ENCODE measurements at places on chromosomes 4 and X.

DNA sequence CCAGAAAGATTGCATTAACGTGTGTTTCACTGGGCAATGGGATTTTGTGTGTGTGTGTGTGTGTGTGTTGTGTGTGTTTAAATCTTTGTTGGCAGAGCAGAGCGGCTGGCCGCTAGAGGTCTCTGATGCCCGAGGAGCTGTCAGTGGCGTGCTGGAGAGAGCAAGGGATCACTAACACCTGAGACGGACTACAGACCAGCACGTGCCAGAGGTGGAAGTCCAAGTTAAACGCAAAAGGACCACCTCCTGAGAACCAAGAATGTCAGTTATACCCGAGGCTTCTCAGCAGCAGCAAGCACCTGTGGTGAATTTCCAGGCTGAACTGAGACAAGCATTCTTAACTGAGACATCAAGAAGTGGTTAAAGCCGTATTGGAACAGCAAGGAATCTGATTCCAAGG is 9.0 kb upstream of the SLC25A14 start:
- DNase-seq = no peak

- no peak for DNase-seq
Observed at GRCh38 chr4:42607011-42607726, 49.7 kb downstream of the ATP8A1 start.

GRCh38 chr4:7933651-7934510 is 5.8 kb downstream of the AFAP1 start:
- no peak for DNase-seq

DNA sequence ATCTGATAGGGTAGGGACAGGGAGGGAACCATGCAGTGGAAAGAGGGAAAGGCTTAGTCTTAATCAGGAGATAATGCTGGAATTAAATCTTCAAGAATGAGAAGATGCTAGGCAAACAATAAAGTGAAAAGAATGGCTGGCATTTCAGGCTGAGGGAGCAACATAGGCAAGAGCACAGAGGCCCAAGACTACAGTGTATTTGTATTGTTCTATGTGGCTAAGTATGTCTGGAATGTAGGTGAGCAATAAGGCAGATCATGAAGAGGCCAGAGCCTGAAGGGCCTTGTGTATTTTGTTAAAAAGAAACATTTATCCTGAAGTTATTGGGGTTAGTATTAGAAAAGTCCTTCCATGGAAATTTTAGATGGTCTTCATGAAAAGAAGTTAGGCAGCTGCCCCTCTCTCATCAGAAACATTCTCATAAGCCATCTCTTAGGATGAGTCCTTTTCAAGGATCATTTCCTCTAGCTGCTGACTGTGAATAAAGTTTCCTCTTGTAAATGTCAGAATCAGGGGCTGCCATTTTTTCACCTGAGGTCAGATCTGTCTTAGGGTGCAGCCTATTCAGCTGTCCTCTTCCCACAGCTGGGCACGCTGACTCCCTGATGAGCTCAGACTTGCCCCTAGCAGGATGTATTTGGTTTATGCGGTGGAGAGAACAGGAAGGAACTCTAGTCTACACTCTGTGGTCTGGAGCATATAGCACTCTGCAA is 46.3 kb downstream of the ATP10D start:
- peak; percentile 5 for DNase-seq

- DNase-seq = no peak
Observed at GRCh38 chr4:14787221-14787620, 215.1 kb upstream of the CPEB2 start.

GRCh38 chrX:39890807-39891206 is 207.0 kb downstream of the BCOR start:
- DNase-seq = no peak

- DNase-seq = no peak
Observed at GRCh38 chr4:98728433-98728832, 70.0 kb upstream of the TSPAN5 start.

- no peak for DNase-seq
Observed at GRCh38 chr4:115229873-115230272, 116.5 kb upstream of the NDST4 start.

GRCh38 chr4:117481742-117482141 is 396.4 kb upstream of the TRAM1L1 start:
- no peak for DNase-seq

DNA sequence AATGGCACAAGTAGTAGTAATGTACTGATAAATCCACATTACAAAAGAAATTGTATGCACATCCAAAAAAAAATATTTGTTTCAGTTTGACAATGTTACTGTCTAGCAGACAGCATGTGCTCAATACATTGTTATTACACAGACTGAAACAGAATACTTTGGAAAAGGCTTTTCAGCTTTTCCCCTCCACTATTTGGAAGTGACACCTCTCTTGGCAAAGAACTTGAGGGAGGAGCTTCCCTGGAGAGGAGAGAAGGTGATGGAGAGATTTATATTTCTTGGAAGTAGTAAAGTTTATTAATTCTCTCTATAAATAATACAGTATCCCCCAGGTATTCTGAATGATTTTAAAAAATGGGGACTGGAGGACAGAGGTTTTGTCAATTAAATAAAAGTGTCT is 131.8 kb downstream of the SCFD2 start:
- no peak for DNase-seq

DNA sequence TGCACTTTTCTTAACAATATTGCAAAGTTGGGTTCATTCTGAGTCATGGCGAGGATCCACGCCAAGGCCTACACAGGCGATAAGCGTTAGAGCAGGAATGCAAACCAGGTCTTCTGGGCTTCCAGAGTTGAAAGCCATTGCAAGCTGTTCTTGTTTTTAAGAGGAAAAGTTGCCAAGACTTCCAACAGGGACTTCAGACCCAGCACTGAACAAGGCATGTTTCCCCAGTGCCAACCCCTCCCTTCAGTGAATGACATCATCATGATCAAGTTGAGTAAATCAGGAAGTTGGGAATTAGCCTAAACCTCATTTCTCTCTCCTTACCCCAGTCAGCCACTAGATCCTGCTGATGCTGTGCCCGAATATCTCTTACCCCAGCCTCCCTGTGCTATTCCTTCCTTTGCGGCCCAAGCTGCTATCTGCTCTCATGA is 355.1 kb downstream of the HS3ST1 start:
- no peak for DNase-seq

DNA sequence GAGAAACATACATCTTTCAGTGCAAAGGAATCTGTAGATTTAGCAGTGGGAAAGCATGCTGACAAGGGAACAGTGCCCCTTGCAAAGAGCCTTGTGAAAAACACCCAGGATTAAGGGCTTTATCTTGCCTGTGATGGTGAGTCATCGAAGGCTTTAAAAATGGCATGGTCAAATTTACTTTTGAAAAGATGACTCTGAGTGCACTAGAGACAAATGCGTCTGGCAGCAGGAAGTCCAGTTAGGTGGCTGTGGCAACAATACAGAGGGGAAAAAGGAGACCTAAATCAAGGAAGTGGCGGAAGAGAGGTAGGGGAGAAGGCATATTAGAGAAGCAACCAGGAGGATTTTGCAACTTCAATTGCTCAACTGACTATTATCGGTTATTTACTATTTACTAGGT is 472.6 kb upstream of the CPEB2 start:
- no peak for DNase-seq

DNA sequence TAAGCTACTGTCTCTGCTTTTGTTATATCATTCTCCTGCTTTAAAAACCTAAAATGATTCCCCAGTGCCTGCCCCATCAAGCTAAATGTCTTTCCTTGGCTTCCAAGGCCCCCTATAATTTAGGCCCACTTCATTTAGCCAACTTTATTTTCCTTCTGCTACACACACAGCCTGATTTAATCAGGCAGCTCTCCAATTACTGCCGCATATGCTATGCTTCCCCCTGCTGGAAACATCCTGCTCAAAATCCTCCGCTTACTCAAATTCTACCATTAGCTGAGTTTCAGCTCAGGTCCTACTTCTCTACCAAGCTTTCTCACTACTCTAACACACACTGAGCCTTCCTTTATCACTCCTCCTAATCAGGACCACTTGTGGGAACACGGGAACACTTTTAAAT is 17.0 kb downstream of the LAMP2 start:
- no peak for DNase-seq

DNA sequence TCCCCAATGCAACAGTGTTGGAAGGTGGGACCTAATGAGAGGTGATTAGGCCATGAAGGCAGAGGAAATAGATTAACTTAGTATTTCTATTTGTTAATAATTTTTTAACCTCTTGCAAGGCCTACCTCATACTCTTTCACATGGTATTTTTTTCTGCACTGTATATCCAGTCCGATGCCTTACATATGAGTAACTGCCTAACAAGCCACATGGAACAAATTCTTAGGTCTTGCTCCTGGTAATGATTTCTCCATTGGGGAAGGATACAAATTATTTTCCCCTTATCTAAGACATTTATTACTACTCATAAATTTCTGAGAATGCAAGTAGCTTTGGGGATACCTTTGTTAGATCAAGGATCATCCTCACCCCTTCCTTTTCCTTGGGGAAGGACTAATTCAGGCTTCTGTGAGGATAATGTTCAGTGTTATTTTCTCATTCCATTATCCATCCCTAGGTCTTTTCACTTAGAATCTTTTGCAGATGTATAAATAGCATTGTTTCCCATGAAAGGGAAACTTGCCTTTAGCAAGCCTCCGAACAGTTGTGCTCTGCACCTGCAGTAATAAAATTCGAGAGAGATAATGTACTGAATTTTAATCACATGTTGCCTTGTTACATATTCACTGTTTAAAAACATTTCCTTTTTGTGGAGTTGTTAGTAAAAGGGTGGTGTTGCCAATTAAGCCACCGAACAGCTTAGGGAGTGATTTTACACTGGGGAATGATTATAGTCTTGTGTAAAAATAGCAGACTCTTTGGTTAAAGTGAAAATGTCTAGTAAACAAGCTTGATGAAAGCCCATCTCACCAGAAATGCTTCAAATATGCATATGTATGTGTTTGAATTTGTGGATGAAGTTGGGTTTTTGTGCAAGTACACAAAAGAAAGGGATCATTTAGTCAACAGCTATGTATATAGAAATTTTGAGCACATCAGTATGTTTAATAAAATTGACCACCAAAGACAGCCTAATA is 89.9 kb downstream of the CFAP299 start:
- DNase-seq = no peak

DNA sequence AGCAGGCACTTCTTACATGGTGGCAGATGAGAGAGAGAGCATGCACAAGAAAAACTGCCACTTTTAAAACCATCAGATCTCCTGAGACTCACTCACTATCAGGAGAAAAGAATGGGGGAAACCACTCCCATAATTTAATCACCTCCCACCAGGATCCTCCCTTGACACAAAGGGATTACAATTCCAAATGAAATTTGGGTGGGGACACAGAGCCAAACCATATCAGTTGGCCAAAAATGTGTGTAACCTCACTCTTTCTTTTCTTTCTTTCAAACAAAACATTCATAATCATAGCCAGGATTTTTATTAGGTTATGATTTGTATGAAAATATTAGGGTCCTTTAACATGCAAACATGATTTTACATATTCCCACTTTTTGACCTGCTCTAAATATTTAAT is 222.1 kb downstream of the PCDH18 start:
- DNase-seq = no peak

- no peak for DNase-seq
Observed at GRCh38 chrX:13420545-13421183, 100.8 kb upstream of the ATXN3L start.

DNA sequence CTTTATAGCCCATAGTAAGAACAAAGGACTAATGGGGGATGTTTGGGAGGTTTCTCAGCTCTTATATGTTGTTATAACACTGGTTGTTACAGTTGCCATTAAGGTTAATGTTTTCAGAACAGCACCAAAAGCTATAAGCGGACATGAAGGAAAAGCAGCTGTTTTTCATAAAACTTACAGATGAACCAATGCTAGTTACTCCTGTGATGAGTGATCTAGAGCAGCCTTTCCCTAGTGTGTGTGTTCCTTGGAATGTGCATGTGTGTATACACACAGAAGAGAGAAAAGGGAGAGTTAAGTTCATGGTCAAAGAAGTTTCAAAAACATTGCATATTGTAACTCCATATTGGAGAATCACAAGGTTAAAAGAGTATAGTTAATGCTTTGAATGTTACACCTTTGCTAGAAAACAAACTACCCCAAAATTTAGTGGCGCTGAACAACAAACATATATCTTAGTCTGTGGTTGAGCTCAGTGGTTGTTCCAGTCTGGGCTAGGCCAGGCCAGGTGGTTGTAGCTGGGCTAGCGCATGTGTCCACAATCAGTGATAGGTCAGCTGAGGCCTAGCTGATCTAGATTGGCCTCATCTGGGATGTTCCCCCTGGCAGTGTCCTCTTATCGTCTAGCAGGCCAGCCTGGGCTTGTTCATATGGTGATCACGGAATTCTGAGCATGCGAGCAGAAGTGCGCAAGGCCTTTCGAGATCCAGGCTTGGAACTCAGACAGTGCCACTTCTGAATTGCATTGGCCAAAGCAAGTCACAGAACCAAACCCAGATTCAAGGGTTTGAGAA is 151.0 kb downstream of the NHS start:
- no peak for DNase-seq

- no peak for DNase-seq
Observed at GRCh38 chrX:30831082-30831481, 58.0 kb downstream of the TAB3 start.

- DNase-seq = no peak
Observed at GRCh38 chr4:162350331-162350730, 186.5 kb upstream of the FSTL5 start.

DNA sequence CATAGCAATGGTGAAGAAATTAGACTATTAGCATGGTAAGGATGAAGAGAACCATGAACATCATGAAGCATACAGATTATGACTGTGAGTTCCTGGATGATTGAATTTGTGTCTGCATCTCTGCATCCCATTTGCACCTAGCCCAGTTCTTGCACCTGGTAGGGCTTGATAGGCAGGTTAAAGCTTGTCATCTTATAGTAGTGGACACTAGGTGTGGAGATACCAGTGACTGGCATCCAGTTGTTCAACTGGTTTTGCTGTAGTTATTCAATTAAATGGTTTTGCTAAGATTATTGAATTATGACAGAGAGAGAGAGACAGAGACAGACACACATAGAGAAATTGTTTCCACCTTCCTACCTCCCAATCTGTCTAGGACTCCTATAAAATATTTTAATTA is 5.0 kb downstream of the ADH7 start:
- DNase-seq = no peak

GRCh38 chrX:129777218-129778030 is 2.3 kb upstream of the SASH3 start:
- peak; percentile 34 for DNase-seq
